Activated CD4-positive, alpha-beta T cell treated with anti-CD3 and anti-CD28 coated beads, Interleukin-2, amount 10 ng/mL, durations not matched to agents 7 days and 5 days (primary cell): ENCODE measurements at places on chromosomes 3 and 15. TPM values are rescaled to one million over a fixed set of nuclear protein-coding genes. Genes with fewer than 3 reads are reported as not detected.
A peak's percentile ranks its signal among the peaks of the same experiment; 100 is the strongest.

DNA sequence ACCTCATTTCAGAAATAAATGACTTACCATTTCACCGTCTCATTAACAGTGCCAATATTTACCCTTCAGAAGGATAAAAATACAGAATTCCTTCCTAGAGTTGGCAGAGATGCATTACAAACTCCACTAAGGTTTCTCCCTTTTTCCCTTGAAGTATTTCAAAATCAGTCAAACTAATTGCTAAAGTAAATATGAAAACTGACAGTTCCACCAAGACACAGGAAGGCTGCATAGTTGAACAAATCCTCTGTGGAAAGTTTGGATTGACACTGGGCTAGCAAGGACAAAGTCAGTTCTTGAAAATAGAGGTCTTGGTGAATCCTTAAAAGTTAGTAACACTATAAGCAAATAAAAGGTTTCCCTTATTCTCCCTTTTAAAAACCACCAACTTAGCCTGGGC, 34.5 kb downstream of the DCP1A start:
- H3K36me3 ChIP-seq: peaks cover 32% of the 10 kb centered on the region
- H3K27ac ChIP-seq: no peak overlapping the region
- no peaks in the 10 kb centered on the region for H3K27me3 ChIP-seq
- no peak overlapping the region for H3K4me3 ChIP-seq
- H3K4me1 ChIP-seq: no peaks in the 10 kb centered on the region

Gene OR5K2
- not detected for total RNA-seq

- no peaks in the 10 kb centered on the region for H3K4me1 ChIP-seq
- H3K36me3 ChIP-seq: no peaks in the 10 kb centered on the region
- H3K4me3 ChIP-seq: no peak overlapping the region
- no peak for DNase-seq
- no peaks in the 10 kb centered on the region for H3K27me3 ChIP-seq
Measured at GRCh38 chr3:181328346-181328745, 338.8 kb upstream of the DNAJC19 start.

DNA sequence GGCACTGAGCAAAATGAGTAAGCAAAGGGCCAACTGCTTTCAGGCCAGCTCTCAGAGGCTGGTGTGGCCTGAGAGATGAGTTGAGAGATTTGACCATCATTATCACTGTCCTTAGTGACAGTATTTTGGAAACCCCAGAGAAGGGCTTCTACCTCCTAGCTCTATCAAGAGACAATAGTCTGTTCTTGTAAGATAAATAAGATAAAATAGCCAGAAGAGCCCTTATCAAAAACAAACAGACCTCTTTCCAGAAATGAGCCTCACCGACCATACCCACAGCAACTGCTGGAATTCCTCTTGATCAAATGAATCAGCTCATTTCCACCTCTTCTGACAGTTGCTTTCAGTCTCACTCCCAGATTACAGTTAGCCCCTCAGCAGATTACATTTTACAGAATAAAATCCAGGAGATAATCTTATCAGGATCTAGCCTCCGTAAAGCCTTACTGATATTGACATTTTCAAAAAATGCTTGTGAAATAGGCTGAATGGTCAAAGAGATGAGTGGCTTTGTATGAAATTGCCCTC, 4.5 kb downstream of the HDC start:
- no peak for DNase-seq
- peak overlapping the region; percentile 48 for H3K27ac ChIP-seq
- H3K36me3 ChIP-seq: no peaks in the 10 kb centered on the region
- H3K4me1 ChIP-seq: peaks cover 50% of the 10 kb centered on the region
- H3K27me3 ChIP-seq: no peaks in the 10 kb centered on the region
- H3K4me3 ChIP-seq: no peak overlapping the region

Gene CAMK1
- total RNA-seq: 18.8 TPM
